Cardiac septum (tissue), 1 donor: ENCODE measurements at places on chromosomes 6 and 20. TPM values are rescaled to one million over a fixed set of nuclear protein-coding genes. Genes with fewer than 3 reads are reported as not detected.

DNA sequence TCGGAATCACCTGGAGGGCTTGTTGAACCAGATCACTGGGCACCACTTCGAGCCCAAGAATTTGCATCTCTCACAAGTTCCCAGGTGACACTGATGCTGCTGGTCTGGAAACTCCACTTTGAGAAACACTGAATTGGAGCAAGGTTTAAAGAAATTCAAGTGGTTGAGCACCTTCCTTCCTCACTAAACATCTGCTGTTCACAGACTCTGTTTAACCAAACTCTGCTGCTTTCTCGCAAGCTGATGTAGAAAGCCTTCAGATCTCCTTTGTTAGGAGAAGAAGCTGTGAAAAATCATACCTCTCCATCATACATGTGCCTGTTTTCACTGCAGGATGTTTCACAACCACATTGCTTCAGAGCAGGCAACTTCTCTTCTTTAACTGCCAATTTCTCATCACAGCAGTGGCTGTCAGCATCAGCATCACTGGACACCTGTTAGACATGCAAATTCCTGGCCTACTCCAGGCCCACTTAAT lies 87.5 kb upstream of the TOP1 start:
- no peak for DNase-seq

Gene IRF4
- 0.89 TPM for total RNA-seq

DNA sequence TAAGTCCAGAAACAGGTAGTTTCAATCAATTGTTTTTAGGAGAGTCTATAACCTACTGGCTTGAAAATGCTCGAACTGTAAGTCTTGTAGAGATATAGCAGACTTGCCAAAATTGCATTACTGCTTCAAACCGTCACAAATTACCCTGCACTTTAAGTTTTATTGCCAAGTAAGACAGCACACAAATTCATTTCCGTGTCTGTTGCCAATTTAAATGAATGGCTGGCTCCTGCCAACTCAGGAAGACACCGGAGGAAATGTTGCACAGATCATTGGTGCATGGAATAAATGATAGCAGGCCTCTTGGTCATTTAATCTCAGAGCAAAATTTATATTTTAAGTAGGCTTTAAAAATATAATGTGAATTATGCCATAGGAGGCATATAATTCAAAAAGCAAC lies 438.1 kb downstream of the HACE1 start:
- DNase-seq, result no peak

DNA sequence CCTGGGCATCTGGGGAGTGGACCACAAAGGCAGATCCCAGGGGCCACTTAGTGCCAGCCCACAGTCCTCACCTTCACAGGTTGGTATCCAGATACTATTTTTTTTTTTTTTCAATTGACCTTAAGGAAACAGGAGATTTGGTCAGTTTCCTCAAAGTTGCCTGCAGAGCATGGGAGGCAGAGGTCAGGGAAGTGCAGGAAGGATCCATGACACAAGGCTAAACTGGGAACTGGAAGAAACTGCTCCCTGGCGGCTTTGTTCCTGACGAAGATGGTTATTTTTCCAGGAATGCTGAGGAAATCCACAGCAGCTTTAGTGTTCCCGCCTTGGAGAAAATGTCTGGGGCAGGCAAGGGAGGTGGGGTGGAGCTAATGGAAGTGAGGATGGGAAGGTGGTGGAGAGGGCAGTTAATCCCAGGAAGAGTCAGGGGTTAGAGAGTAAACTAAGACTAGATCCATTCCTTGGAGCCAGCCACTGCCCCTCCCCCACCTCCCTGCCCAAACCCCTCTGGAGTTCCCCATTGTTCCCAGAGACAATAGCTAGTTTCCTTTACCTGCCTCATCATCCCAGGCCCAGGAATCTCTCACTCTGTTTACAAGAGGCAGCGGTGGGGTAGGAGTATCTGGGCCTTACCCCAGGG lies 14.3 kb upstream of the MYMX start:
- DNase-seq, result peak; percentile 72

- DNase-seq, result no peak
Observed at GRCh38 chr20:43716123-43716522, 10.7 kb downstream of the GTSF1L start.
